Activated naive CD8-positive, alpha-beta T cell treated with anti-CD3 and anti-CD28 coated beads, Interleukin-2, amount 10 ng/mL, durations not matched to agents 7 days and 5 days (primary cell): ENCODE measurements at places on chromosomes 16 and 17. TPM values are rescaled to one million over a fixed set of nuclear protein-coding genes. Genes with fewer than 3 reads are reported as not detected.

- H3K4me3 ChIP-seq: no peak overlapping the region
- H3K27me3 ChIP-seq: no peaks in the 10 kb centered on the region
- no peak overlapping the region for H3K27ac ChIP-seq
- H3K36me3 ChIP-seq: no peaks in the 10 kb centered on the region
These were observed 264.5 kb downstream of the NTN1 start for GRCh38 chr17:9285602-9286427.

GRCh38 chr16:70576431-70577255 is 53.0 kb downstream of the SF3B3 start:
- H3K27ac ChIP-seq: peak overlapping the region; percentile 42
- H3K4me3 ChIP-seq: no peak overlapping the region
- no peaks in the 10 kb centered on the region for H3K27me3 ChIP-seq
- DNase-seq: no peak
- peaks cover 26% of the 10 kb centered on the region for H3K36me3 ChIP-seq

GRCh38 chr17:81727324-81728031 is 15.4 kb downstream of the SLC25A10 start:
- no peak overlapping the region for H3K27ac ChIP-seq
- DNase-seq: no peak
- peaks cover 2% of the 10 kb centered on the region for H3K4me1 ChIP-seq
- H3K36me3 ChIP-seq: no peaks in the 10 kb centered on the region

- DNase-seq: no peak
- H3K27ac ChIP-seq: no peak overlapping the region
- H3K4me3 ChIP-seq: no peak overlapping the region
- no peaks in the 10 kb centered on the region for H3K36me3 ChIP-seq
These were observed 11.6 kb upstream of the RNF213 start for GRCh38 chr17:80248894-80249710.

GRCh38 chr17:29008591-29008990 is 2.8 kb upstream of the SEZ6 start:
- peaks cover 57% of the 10 kb centered on the region for H3K27me3 ChIP-seq
- H3K4me1 ChIP-seq: peaks cover 3% of the 10 kb centered on the region
- no peak overlapping the region for H3K27ac ChIP-seq
- no peak for DNase-seq

DNA sequence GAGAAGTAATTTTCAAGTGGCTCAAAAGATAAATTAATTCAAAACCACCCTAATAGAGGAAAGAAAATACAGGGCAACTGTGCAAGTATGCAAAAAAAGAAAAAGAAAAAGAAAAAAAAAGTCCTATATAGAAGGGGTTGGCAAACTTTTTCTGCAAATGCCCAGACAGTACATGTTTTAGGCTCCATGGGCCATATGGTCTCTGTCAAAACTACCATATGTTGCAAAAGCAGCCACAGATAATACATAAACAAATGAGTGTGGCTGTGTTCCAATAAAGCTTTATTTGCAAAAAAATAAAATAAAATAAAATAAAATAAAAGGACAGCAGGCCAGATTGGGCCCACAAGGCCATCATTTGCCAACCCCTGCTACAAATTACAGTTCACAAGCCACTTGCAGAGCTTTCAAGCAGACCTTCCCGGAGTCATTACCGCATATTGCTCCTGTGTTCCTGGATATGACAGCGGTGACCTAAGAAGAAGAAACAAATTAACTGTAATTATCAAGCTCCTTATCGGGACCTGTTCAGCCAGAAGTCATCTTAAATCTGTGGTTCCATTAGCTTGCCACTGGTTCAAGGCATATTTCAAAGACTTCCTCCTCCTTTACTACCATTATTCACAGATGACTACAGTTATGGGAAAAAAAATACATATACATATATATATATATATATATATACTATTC is 15.9 kb downstream of the ZC3H7A start:
- peaks cover 32% of the 10 kb centered on the region for H3K4me1 ChIP-seq
- H3K27me3 ChIP-seq: no peaks in the 10 kb centered on the region

- DNase-seq: peak; percentile 73
- H3K27ac ChIP-seq: no peak overlapping the region
- no peak overlapping the region for H3K4me3 ChIP-seq
These were observed 3.6 kb upstream of the WDR81 start for GRCh38 chr17:1720856-1721386.

GRCh38 chr17:42027590-42027889 is 7.7 kb downstream of the NKIRAS2 start:
- H3K4me3 ChIP-seq: no peak overlapping the region
- no peak for DNase-seq
- no peaks in the 10 kb centered on the region for H3K27me3 ChIP-seq
- H3K4me1 ChIP-seq: peaks cover 4% of the 10 kb centered on the region
- H3K36me3 ChIP-seq: peaks cover 4% of the 10 kb centered on the region

GRCh38 chr16:69929480-69929879 is 21.7 kb upstream of the CLEC18A start:
- no peak overlapping the region for H3K4me3 ChIP-seq
- peaks cover 1% of the 10 kb centered on the region for H3K4me1 ChIP-seq
- no peaks in the 10 kb centered on the region for H3K36me3 ChIP-seq
- H3K27ac ChIP-seq: no peak overlapping the region
- no peak for DNase-seq
- H3K27me3 ChIP-seq: no peaks in the 10 kb centered on the region

GRCh38 chr16:31081428-31082351 is 7.1 kb downstream of the PRSS53 start:
- no peak for DNase-seq
- H3K36me3 ChIP-seq: peaks cover 16% of the 10 kb centered on the region
- H3K27me3 ChIP-seq: no peaks in the 10 kb centered on the region
- no peak overlapping the region for H3K4me3 ChIP-seq
- H3K4me1 ChIP-seq: peaks cover 14% of the 10 kb centered on the region

DNA sequence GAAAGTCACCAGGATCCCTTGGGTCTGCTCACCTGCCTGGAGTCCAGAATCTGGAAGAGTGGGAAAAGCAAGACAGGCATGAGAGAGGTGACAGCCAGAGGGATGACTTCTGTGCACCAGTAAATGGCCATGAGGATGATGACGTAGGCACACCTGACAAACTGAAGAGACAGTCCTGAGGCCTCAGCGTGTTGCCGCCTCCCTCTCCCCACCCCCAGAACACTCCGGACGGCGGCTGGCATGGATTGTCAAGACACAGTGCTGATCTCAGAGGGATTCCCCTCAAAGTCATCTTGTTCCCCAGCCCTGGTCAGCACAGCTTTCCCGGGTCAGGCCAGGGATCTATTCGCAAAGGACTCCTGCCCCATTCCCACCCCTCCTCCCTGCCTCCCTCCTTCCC is 6.2 kb downstream of the SLC13A5 start:
- no peaks in the 10 kb centered on the region for H3K36me3 ChIP-seq
- DNase-seq: no peak
- H3K4me1 ChIP-seq: peaks cover 7% of the 10 kb centered on the region
- no peak overlapping the region for H3K27ac ChIP-seq
- H3K27me3 ChIP-seq: peaks cover 37% of the 10 kb centered on the region

- H3K36me3 ChIP-seq: peaks cover 52% of the 10 kb centered on the region
- no peak overlapping the region for H3K4me3 ChIP-seq
- no peak overlapping the region for H3K27ac ChIP-seq
- peaks cover 21% of the 10 kb centered on the region for H3K4me1 ChIP-seq
These were observed 44.8 kb downstream of the STAT5A start for GRCh38 chr17:42333053-42333452.

Gene NOD2
- total RNA-seq: 2.8 TPM

Gene NPEPPS
- total RNA-seq: 101 TPM

Gene ZP2
- total RNA-seq: not detected

Gene SLFN12
- total RNA-seq: 21.9 TPM

Gene RSKR
- 20.7 TPM for total RNA-seq

Gene CHST6
- 0.06 TPM for total RNA-seq

Gene KRT36
- not detected for total RNA-seq
